ENCODE measurements at places on chromosomes 7 and 10.

DNA sequence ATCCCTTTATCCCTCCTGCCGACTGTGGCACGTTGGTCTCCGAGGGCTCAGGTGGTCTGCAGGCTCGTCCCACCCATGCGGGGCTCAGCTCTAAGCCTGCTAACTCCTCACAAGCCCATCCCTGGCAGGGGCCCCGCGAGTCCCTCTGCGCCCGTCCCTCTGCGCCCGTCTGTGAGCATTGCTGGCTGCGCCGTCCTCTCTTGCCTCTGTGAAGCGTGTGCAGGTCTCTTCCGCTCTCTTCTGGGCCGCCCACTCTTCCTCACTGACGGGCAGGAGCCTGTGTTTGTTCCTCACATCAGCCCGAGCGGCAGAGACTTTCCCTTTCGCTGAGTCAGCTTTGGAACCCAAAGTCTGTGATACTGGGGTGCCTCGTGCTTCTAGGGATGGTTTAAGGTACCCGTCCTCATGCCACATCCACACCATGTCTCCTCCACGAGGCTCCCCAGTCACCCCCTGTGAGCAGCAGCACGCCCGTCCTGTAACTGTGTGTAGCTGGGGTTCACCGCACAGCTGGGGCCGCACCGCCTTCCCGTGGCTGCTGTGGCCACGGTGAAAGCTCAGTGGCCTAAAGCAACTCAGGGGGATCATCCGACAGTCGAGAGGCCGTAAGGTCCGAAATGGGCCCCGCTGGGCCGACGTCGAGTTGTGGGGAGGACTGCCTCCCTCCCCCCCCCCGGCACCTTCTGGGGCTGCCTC is 35.5 kb downstream of the ADGRA1 start:
- DNase-seq: no peak

- DNase-seq: no peak
These were observed 146.6 kb downstream of the LCOR start for GRCh38 chr10:96978621-96979154.

GRCh38 chr7:149866779-149867447 is 6.9 kb upstream of the ATP6V0E2 start:
- DNase-seq: no peak

DNA sequence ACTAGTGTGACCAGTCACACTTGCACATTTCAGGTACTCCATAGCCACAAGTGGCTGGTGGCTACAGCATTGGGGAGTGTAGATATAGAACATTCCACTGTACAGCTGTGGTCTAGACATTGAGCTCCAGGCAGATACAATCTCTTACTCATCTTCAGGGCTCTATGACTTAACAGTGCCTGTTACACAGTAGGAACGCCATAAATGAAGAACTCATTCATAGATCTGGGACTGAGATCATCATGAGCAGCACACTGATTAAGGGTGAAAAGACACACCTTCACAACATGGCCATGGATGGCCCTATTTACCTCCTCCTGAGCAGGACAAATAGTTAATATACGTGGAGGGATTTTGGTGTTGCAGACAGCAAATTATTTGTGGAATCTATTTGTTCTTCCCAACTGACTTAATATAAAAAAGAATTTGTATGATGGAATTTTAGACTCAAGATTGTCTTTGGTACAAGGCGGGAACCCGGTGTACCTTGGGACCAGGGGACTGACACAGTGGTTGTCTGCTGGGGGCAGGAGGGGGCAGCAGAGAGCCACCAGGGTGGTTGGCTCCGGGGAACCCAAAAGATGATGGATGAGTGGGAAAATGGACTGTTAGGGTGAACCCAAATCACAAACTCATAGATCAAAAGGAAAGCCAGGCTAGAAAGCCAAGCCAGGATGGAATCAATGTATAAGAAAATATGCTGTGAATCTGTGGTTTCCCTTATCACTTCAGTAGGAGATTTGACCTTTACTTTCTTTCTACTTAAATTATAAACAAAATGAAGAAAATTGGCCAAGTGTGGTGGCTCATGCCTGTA is 24.3 kb upstream of the CPA2 start:
- DNase-seq: peak; percentile 39

- no peak for DNase-seq
These were observed 1.6 kb downstream of the CHST15 start for GRCh38 chr10:124091646-124092249.

DNA sequence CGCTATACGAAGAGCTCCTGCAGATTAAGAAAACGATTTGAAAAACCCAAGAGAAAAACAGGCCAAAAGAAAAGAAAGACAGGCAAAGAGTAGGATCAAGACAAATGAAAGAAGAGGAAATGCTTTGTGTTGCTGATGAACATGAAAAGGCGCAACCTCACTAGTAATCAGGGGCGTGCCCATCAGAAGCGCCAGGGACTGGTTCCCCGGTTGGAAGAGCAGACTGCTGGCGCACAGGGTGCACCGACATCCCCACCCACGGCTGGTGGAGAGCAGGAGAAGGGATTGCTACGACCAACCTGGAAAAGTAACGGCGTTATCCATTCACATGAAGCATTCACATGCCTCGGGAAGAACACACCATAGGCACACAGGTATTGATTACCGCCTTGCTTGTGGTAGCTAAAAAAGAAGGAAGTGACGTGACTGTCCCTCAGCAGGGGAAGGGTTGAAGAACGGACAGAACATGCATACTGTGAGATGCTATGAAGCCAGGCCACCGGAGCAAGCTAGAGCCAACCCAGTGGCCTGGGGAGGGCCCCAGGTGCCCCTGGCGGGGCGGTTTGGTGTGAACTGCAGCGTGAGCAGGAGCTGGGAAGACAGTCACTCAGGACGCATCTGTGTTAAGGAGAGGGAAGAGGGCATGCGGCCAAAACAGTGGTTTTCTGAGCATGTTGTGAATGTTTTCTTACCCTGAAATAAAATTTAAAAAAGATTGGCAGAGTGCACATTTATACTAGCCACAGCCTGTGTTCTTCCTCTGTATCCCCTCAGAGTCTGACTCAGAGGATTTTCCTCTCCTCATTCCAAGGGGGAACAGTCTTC is 18.3 kb downstream of the AGAP3 start:
- DNase-seq: no peak

DNA sequence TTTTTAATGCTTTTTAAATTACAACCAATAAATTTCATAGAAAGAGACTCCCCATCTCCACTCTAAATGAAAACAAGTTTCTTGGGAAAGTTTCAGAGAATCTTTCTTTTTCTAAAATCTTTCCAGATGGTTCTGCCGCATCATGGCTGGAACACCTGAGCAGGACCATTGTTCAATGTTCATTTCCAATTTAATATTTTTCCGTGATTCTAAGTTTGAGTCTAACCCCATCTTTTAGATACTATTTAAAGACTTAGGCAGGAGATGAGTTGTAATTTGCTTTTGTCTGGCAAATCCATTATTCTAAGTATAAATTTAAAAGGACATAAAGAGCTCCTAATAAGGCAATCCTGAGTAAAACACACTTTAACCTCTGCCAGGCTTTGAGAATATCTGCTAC is 325.2 kb downstream of the BICC1 start:
- DNase-seq: no peak
